GM13977 (cell line): ENCODE measurements at places on chromosomes 2 and 18.
A peak's percentile ranks its signal among the peaks of the same experiment; 100 is the strongest.

GRCh38 chr18:9711361-9712129 is 3.4 kb downstream of the RAB31 start:
- DNase-seq, result peak; percentile 82

GRCh38 chr2:71555798-71556454 is 102.6 kb downstream of the DYSF start:
- DNase-seq, result no peak

GRCh38 chr2:203975912-203976311 is 39.3 kb downstream of the ICOS start:
- DNase-seq, result no peak

DNA sequence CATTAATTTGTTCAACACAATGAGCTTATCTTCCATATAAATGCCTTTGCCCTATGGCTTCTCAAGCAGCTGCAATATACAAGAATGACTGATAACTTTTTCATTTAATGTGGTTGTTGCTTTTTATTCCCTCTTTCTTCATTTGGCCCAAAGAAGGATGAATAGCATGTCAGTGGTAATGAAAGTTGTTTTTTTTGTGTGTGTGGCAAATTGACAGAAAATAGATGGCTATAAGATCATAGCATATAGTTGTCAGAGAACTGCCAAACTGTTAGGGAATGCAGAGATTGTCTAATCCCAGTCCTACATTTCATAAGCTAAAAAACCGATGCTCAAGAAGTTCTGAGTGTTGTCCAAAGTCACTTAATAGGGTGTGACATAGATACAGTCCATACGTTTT is 244.3 kb downstream of the ACTR3 start:
- DNase-seq, result no peak

DNA sequence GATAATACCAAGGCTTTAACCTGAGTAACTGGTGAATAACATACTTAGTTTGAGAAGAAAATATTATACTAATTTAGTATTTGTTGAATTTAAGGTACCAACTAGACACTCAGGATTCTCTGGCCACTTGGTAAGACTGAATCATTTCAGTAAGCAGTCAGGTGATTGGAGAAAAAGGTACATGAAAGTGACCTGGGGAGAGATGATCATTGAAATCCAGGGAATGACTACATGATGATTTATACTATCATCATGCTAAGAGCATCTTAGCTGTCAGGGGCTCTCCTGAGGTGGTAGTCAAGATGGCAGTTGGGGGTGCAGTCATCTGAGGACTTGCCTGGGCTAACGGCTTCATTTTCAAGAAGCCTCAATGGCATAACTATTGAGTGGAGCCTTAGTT is 571.2 kb upstream of the ACVR2A start:
- DNase-seq, result no peak
